ENCODE measurements at places on chromosomes 16 and 17. TPM values are rescaled to one million over a fixed set of nuclear protein-coding genes. Genes with fewer than 3 reads are reported as not detected.

Gene SPPL2C
- total RNA-seq: not detected

Gene RRAD
- 19.3 TPM for total RNA-seq

Gene CCL1
- not detected for total RNA-seq

Gene CORO6
- total RNA-seq: 43.3 TPM

Gene HBA1
- total RNA-seq: 2,922 TPM

Gene MYH1
- total RNA-seq: 12.0 TPM

Gene CDH8
- 1.0 TPM for total RNA-seq

Gene ANKRD40CL
- not detected for total RNA-seq

Gene SLC52A1
- total RNA-seq: not detected

Gene ADGRG1
- total RNA-seq: 0.52 TPM

Gene TBC1D3
- not detected for total RNA-seq

Gene OTOP3
- total RNA-seq: not detected

Gene ATP2A3
- 3.7 TPM for total RNA-seq

Gene GPR142
- total RNA-seq: not detected

Gene RAB11FIP4
- total RNA-seq: 1.0 TPM

Gene ASGR2
- not detected for total RNA-seq

Gene ZNF19
- 1.0 TPM for total RNA-seq

Gene CREBBP
- total RNA-seq: 49.6 TPM

Gene CDYL2
- 1.6 TPM for total RNA-seq

Gene NPIPB6
- total RNA-seq: not detected

Gene SLC12A3
- not detected for total RNA-seq

Gene KRT40
- 6.3 TPM for total RNA-seq

Gene GRAP
- 6.3 TPM for total RNA-seq

Gene IL17C
- total RNA-seq: not detected

Gene KRT15
- not detected for total RNA-seq

Gene NUBP2
- total RNA-seq: 40.7 TPM

Gene MTSS2
- 18.8 TPM for total RNA-seq

Gene ASPHD1
- not detected for total RNA-seq

Gene KRT39
- 3.1 TPM for total RNA-seq

Gene SOX9
- 6.3 TPM for total RNA-seq

Gene EFCAB5
- 2.6 TPM for total RNA-seq

Gene PHLPP2
- total RNA-seq: 8.9 TPM

Gene KRTAP16-1
- not detected for total RNA-seq

Gene GPR139
- not detected for total RNA-seq

Gene TMEM11
- 20.9 TPM for total RNA-seq

Gene GINS2
- 4.7 TPM for total RNA-seq

Gene WBP2
- total RNA-seq: 17.7 TPM

Gene SCIMP
- 2.1 TPM for total RNA-seq
